Left renal cortex interstitium (tissue), 4 donors: ENCODE measurements at places on chromosomes 2 and 18.

DNA sequence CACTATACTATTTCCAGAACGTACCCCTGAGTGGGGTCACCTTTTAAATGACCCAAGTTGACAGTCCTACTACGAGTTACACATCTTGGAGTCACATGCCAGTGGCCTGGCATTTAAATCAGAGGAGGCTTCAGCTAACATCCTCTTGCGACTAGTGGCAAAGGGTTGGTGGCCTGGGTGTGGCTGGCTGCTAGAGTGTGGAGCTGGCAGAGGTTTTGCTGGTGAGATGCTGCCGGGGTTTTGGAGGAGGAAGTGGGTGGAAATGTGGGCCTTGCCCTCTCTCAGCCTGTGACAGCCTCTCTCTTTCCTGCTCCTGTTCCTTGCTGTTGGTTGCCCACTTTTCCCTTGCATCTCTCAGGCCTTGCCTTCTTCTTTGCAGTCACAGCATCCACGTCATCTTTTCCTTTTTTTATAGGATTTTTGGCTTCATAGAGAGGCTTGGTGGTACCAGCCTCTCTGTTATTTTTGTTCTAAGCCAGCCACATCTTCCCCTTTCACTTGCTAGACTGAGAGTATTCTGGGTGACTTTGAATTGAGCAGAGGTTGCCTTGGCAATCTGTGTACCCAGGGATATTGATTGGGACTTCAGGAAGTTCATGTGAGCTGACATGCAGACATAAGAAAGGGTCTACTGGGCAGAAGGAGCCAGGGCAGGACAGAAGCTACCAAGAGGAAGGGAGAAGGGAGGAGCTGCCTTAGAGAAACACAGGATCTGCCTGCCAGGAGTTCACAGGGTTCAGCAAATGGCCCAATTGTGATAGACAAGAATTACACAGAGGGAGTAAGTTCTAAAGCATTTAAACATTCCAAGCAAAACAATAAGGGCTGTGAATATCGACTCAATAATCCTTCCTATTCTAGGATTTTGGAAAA is 55.4 kb downstream of the CDC42EP3 start:
- DNase-seq: no peak

- no peak for DNase-seq
Observed at GRCh38 chr2:170703776-170704476, 11.2 kb upstream of the SP5 start.

DNA sequence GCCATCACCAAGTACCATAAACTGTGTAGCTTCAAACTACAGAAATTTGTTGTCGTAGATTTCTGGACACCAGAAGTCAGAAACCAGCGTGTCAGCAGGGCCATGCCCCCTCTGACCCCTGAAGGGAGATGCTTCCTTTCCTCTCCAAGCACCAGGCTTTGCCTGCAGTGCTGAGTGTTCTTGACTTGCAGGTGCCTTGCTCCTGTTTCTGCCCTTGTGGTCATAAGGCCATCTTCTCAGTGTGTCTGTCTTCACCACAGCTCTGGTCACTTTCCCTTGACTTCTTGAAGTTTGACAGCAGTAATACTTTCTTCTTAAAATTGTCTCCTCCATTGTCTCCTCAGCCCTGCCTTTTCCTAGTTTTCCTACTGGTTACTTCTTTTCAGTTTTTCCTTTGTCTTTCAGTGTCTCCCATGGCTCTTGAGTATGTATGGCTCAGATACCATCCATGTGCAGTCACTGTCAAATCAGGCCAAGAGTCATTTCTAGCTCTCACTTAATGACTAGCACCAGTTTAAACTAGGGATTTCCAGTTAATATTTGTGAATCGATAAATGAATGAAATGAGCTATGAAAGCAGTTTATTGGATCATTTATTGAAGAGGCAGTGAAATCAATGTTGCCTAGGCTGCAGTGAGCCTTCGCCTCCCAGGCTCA is 91.2 kb upstream of the RANBP2 start:
- DNase-seq: no peak

- DNase-seq: no peak
Observed at GRCh38 chr2:57497489-57498096, 549.0 kb upstream of the VRK2 start.
